ENCODE measurements at places on chromosomes 1 and 21.

- no peak for DNase-seq
These were observed 43.9 kb upstream of the IL20 start for GRCh38 chr1:206821493-206821892.

- no peak for DNase-seq
These were observed 105.6 kb downstream of the ATP1B1 start for GRCh38 chr1:169212088-169212487.

GRCh38 chr21:19034560-19034959 is 631.0 kb upstream of the TMPRSS15 start:
- no peak for DNase-seq

DNA sequence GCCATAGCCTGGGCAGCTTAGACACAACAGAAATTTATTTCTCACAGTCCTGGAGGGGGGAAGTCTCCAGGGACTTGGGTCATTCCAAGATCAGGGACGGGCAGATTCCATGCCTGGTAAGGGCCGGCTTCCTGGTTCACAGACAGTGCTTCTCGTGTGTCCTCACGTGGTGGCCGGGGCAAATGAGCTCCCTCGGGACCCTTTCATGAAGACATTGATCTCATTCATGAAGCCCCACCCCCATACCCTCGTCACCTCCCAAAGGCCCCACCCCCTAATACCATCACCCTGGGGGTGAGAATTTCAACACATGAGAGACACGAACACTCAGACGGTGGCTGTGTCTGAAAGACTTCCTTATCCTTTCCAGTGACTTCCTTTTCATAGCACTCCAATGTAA is 51.5 kb downstream of the ACOT7 start:
- no peak for DNase-seq

DNA sequence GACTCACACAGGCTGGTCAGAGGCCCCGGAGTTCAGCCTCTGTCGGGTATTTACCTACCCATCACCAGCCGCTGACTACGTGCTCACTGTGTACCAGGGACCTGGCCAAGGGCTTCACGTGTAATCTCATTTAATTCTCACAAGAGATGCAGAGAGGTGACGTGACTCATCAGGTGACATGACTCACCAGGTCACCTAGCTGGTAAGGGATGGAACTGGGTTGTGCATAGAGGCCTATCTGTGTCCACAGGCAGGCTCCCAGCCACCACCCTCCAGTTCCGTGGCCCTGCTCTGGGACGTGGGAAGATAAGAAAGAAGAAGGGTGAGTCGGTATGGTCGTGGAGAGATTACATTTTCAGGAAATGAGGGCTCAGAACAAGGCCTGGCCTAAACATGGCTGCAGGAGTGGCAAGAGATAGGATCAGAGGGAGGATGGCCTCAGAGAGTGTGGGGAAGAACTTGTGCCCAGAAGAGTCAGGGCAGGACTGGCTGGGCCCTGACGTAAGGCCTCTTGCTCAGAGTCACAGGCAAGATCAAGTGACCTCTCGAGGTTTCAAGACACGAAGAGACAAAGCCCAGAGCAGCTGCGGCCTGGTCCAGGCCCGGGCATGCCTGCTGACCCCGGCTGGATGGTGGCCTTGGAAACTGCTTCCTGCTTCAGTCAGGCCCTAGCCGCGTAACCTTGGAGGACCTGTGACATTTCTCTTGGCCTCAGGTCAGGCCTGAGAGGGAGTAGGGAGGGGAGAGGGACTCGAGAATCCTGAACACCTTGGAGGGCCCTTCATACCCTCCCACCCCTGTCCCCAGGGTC is 52.7 kb upstream of the WASF2 start:
- DNase-seq: no peak

GRCh38 chr1:225465793-225466517 is 38.1 kb upstream of the LBR start:
- DNase-seq: no peak

- DNase-seq: peak; percentile 59
These were observed 72.1 kb downstream of the SKI start for GRCh38 chr1:2300004-2300771.

DNA sequence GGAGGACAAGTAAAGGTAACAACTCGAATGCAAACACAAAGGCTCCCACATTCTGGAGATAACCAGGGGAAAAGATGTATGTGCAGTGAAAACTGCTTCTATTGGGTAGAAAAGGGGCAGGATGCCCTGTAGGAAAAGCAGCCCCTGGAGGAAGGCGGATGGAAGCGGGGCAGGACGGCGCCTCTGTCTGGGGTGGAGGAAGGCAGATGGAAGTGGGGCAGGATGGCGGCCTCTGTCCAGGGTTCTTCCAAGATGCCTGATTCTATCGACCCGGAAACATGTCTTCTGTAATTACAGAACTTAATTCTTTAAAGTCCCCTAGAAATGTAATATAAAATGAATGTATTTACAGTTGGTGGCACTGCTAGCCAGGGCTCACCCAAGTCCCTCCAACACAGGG is 24.0 kb upstream of the LRRC47 start:
- no peak for DNase-seq

DNA sequence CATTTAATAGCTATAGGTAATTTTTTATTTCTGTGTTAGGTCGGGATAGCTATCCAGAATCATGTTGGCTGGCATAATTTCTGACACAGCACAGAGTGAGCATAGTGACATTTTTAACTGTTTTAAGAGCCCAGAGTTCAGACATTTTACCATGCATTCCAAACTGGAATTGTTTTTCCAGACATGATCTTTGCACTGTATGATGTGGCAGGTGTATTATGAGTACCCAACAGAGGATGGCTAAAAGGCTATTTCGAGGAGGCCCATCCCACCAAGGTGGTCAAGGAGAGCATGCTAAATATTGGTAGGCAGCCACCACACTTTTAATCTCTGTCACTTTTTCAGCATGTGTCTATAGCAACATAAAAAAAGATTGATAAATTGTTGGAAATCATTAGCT is 137.3 kb upstream of the ST6GALNAC5 start:
- no peak for DNase-seq

DNA sequence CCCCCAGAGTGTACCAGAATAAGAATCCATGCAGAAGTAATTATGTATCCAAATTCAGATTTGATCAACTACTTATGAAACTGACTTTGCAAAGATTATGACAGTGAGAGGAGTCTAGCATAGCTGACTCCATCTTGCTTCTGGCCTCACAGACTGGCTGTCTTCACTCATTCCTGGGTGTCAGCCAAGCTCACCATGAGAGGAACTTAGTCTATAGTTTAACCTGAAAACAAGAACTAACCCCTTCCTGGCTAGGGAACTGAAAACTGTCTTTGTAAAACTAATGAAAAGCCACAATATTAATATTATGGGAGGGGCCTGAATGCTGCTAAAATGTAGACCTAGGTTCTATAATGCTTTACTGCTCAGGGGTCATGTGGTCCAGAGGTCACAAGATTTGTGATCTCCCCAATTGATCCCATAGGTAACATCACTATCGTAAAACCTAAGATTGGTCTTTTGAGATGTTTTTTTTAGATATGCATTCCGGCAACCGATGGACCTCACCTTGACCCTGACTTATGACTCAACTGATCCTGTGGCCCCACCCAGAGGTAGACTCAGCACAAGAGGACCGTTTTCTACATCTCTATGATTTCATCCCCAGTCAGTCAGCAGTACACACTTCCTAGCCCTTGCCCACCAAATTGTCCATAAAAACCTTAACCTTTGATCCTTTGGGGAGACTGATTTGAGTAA is 55.2 kb downstream of the ATP1B1 start:
- DNase-seq: no peak

DNA sequence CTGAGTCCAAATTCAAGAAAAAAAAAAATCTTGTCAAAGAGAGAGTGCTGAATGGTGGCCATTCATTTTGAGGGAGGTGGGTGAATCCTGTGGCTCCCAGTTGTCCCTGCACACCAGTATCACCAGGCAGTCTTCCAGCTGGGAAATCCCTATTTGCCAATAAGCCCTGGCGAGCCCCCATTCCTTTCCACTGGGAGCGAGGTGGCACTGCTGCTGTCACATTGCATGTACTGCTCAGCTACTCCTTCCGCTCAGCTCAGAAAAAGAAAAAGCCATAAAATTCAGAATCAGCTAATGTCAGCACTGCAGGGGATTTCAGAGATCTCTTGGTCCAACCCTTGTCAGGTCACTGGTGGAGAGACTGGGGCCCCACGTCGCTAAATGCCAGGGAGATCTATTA is 298.5 kb downstream of the OMA1 start:
- DNase-seq: no peak

- DNase-seq: no peak
These were observed at the start of gene DCDC2B for GRCh38 chr1:32208891-32209328. Gene DCDC2B (plus strand): TSS chr1:32209089. CDS start chr1:32209094, 5 bp downstream.

DNA sequence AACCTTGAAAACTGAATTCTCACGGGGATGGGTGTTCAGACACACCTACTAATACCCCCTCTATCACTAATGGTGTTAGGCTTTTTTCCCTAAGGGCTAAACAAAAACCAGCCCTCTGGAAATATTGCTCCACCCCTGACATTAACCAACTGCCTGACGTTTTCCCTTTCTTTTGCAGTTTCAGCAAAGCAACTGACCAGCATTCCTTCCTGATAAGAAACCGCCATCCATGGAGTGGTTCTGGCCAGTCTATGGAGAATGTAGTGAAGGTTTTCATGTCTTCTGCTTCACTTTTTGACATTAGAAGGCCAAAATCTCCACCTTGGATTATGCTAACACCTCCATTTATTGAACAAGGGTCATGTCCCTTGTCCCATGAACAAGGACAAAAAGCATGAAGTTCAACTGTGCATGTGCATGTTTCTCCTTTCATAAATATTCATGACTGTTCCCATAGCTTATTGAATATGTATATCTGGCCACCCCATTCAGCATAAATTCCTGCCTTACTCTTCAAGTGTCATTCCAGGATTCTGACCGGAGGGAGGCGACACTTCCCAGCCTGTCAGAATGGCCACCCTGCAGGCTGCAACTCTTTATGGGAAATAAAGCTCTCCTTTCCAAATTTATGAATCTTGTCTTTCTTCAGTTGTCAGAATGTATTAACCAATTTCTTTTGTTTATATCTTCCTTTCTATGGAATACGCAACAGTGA is 314.3 kb downstream of the HHIPL2 start:
- DNase-seq: no peak

DNA sequence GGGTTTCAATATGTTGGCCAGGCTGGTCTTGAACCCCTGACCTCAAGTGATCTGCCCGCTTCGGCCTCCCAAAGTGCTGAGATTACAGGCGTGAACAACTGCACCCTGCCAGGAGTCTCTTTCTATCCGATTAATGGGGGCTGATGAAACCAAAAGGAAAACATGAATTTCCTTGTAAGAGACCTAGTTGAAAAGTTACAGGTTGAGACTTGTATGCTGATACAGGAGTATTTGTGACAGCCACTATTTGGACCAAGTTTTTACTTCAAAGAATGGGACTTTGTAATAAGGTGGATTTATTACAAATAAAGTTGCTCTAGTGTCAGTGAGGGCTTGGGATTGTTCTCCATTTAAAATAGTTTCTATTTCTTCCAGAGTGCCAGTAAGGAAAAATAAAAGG is 43.6 kb upstream of the TMEM61 start:
- DNase-seq: no peak

DNA sequence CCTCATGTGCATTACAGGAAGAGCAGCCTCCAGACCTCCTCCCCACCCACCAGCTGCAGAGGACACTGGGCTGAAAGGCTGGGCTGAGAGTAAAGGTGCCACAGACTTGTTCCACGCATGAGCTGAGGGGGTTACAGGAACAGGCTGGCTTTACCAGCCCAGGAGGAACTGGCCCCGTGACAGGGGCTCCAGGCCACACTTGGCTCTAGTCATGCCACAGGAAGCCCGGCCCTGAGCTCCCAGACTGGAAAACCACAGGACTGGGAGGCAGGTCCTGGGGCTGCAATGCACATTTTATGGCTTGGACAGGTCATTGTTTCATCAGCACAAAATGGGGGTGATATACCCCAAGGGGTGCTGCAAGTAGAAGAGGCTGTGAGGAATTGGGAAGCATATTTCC is 35.6 kb downstream of the GPA33 start:
- no peak for DNase-seq

- no peak for DNase-seq
These were observed 20.0 kb downstream of the ZBTB40 start for GRCh38 chr1:22471610-22472009.

Measured in activated T-helper 1 cell treated with anti-CD3 and anti-CD28 coated beads, Interleukin-2, amount 50 U/mL, for 16 hours (primary cell).